GM12865 (cell line): ENCODE measurements at places on chromosomes 12 and 14.
A peak's percentile ranks its signal among the peaks of the same experiment; 100 is the strongest.

DNA sequence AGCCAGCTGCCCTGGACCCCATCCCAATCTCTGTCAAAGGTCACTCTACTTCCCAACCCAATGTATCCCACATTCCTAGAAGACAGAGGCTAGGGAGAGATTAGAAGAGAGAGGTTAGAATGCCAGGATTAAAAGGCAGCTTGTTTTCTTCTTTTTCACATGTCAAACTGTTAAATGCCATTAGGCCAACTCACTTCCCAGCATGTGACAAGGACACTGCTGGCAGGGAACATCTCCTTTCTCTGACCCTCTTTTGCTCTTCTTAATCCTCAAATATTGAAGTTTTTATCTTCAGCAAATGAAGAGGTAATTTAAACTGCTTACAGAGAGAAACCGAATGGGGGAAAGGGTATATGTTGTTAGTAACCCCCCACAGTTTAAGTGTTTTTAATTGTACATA lies 89.1 kb downstream of the BBS10 start:
- DNase-seq: no peak

GRCh38 chr12:2547273-2548044 lies 247.3 kb upstream of the FKBP4 start:
- DNase-seq: no peak

DNA sequence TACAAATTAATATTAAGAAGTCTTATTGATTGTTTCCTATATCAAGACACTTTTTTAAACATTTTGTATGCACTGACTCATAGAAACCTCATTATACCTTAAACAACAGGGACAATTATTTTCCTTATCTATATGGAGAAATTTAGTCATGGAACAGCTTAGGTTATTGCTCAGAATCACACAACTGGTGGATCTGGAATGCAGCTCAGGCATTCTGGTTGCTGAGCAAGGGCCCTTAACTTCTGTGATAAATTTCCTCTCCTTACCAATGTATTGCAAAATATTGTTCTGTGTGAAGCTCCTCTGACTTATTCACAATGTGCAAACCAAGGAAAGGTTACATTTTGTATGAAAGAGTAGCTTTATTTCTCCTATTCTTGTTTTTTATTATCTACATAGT lies 817.8 kb downstream of the LRFN5 start:
- no peak for DNase-seq

- no peak for DNase-seq
Measured at GRCh38 chr14:96748362-96748761, 48.8 kb upstream of the VRK1 start.

- no peak for DNase-seq
Measured at GRCh38 chr12:23423796-23424195, 525.7 kb downstream of the SOX5 start.

- DNase-seq: peak; percentile 30
Measured at GRCh38 chr12:28065374-28065773, 92.8 kb upstream of the PTHLH start.

DNA sequence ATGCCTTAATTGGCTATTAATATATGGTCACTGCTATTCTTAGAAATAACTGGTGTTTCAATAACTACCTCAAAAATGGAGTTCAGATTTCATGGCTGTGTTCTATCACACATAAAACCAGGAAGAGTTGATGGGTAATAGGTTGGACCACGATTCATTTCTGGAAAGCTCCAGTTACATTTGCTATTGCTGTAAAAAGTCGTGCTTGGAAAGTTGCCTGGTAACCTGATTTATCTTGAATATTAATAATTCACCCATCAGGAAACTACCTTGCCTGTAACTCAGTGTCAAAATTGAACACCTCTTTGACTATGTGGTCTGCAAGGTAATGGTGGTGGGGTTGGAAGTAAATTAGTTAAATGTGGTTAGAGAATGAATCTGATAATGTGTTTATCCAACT lies 104.7 kb upstream of the IFNG-AS1 start:
- no peak for DNase-seq

- no peak for DNase-seq
Measured at GRCh38 chr14:101112351-101113107, 209.0 kb upstream of the RTL1 start.

- DNase-seq: no peak
Measured at GRCh38 chr12:104056419-104056972, 6.5 kb upstream of the GLT8D2 start.

- DNase-seq: no peak
Measured at GRCh38 chr12:93476555-93476954, 9.2 kb downstream of the MRPL42 start.
